ENCODE measurements at places on chromosomes 16 and 17. TPM values are rescaled to one million over a fixed set of nuclear protein-coding genes. Genes with fewer than 3 reads are reported as not detected.

BEAN1 gene
- total RNA-seq: not detected

GRCh38 chr17:38747463-38748148, 530 bp downstream of the PCGF2 start:
- no peak for DNase-seq

DNA sequence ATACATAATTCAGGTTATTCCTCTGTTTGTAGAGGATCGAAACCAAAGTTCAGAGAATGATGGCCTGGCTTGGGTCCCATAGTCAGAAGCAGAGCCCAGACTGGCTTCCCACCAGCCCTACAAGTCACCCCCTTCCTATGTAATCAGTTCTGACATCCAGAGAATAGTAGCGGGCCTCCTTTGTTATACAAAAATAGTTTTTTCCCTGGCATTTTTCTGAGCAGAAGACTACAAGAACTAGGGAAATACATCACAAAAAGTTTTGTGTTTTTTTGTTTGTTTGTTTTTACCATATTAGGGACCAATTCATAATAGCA, 19.2 kb downstream of the ATPAF2 start:
- DNase-seq: no peak

GRCh38 chr17:4901108-4901647, 1.7 kb downstream of the CHRNE start:
- no peak for DNase-seq

GRCh38 chr17:76124582-76125390, 16.3 kb downstream of the FOXJ1 start:
- DNase-seq: peak; percentile 13

GRCh38 chr16:1206786-1207185, 18.3 kb downstream of the TPSG1 start:
- no peak for DNase-seq

- peak; percentile 78 for DNase-seq
Observed at GRCh38 chr16:68732042-68732680, 4.9 kb upstream of the CDH1 start.

DNA sequence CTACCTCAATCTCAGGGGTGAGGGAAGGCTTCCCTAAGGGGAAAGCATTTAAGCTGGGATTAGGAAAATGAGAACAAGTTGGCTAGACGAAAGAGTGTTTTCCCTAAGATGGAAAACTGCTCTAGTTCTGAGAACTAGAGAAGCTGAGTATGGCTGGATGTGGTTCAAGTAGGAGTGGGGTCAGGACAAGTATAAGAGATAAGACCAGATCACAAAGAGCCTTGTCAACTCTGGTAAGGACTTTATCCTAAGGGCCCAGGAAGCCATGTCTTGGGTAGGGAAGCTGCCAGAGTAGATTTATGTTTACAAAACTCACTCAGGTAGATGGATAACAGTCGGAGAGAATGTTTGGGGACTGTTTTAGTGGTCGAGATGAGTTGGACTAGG, 1.7 kb downstream of the ANKS4B start:
- DNase-seq: no peak

GRCh38 chr17:82043507-82043906, 6.0 kb upstream of the DCXR start:
- no peak for DNase-seq
